ENCODE measurements at places on chromosomes 1 and 21. TPM values are rescaled to one million over a fixed set of nuclear protein-coding genes. Genes with fewer than 3 reads are reported as not detected.

GRCh38 chr1:53585565-53585964, 126.4 kb downstream of the DMRTB1 start:
- no peak for DNase-seq
- no peak overlapping the region for H3K4me3 ChIP-seq
- no peaks in the 10 kb centered on the region for H3K4me1 ChIP-seq
- H3K27ac ChIP-seq = no peak overlapping the region

GRCh38 chr1:204714861-204715511, 29.4 kb upstream of the LRRN2 start:
- H3K4me3 ChIP-seq = no peak overlapping the region
- H3K27ac ChIP-seq = no peak overlapping the region
- no peaks in the 10 kb centered on the region for H3K36me3 ChIP-seq
- no peaks in the 10 kb centered on the region for H3K4me1 ChIP-seq

- no peaks in the 10 kb centered on the region for H3K27me3 ChIP-seq
- DNase-seq = no peak
- peaks cover 6% of the 10 kb centered on the region for H3K4me1 ChIP-seq
Measured at GRCh38 chr1:101241485-101242225, 4.8 kb downstream of the S1PR1 start.

DNA sequence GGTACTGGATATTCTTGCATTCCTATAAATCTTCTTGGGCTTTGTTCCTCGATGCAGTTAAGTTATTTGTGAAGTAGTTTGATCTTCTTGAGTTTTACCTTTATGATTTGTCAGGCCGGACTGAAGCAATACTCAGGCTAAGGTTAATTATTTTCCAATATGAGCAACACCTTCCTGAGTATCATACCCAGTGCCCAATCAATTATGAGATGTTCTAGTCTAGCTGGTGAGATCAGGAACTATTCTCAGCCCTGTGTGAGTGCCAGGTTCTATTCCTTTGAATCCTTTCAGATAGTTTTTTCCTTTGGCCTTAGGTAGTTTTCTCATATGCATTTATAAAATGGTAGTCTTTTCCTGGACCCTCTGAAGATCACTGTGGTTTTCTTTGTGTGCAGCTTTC, 92.5 kb downstream of the SCMH1 start:
- peaks cover 3% of the 10 kb centered on the region for H3K4me1 ChIP-seq
- no peak overlapping the region for H3K4me3 ChIP-seq
- H3K36me3 ChIP-seq = peaks cover 51% of the 10 kb centered on the region
- H3K27ac ChIP-seq = no peak overlapping the region

DNA sequence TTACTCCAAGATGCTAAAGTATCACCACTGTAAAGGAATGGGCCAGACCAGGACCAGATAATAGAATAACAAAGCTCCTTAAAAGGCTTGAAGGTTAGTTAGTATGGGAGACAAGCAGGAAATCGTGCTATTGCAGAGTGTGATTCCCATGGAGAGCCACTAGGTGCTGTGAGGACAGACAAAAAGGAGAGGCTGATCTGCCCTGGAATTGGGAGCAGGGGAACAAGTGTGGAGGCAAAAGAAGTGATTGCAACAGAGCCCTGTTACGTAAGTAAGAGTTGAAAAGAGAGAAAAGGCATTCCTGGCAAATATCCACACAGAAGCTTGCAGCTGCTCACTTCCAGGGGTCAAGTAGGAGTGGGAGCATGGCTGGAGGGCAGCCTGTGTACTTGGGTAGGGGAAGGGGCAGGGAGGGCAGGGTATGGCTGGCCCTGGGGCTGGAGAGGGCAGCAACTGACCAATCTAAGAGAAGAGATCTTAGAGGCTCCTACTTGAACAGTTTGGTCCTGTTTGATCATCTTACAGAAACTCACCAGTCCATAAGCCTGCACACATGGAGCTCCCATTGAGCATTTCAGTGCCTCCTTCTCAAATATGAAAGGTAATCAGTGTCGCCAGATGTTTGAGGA, 207.7 kb upstream of the GJB5 start:
- H3K27me3 ChIP-seq = no peaks in the 10 kb centered on the region
- H3K27ac ChIP-seq = no peak overlapping the region
- no peak overlapping the region for H3K4me3 ChIP-seq
- no peaks in the 10 kb centered on the region for H3K4me1 ChIP-seq
- DNase-seq = no peak
- H3K36me3 ChIP-seq = no peaks in the 10 kb centered on the region

DNA sequence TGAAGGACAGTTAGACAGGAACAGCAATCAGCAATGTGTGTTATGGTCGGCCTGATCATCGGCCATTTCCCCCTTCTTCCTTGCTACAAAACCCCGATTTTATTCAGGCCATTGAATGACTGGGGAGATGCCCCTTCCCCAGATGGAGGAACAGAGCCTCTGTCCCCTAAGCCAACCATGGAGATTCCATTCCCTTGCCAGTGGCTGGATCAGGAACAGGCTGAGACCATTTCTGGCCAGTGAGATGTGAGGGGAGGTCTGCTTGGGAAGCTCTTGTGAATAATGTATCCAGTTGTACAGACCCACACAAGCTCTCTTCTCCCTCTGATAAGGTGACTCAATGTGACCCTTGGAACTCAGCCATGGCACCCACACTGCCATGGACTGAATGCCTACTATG, 7.7 kb downstream of the CSRP1 start:
- H3K27me3 ChIP-seq = no peaks in the 10 kb centered on the region
- no peak overlapping the region for H3K27ac ChIP-seq
- no peaks in the 10 kb centered on the region for H3K36me3 ChIP-seq
- no peak overlapping the region for H3K4me3 ChIP-seq
- peaks cover 19% of the 10 kb centered on the region for H3K4me1 ChIP-seq

DNA sequence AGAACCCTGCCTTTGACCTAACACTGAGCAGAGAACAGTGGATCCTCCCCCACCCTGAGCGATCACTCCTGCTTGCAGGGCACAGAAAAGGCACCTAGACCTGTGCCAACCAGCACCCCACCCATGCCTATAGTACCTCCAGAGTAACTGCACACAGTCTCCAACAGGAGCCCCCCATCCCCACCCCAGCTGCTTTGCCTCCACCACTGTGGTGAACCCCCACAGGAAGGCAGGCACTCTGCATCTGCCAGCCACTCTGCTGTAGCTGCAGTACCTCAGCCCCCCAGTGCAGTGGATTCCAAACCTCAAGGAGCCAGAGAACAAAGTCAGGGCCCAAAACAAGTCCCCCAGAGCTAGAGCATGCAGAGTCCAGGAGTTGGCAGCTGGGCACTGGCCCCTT, 10.7 kb downstream of the SPATC1L start:
- no peaks in the 10 kb centered on the region for H3K4me1 ChIP-seq
- H3K36me3 ChIP-seq = no peaks in the 10 kb centered on the region
- no peak for DNase-seq
- H3K4me3 ChIP-seq = no peak overlapping the region
- no peaks in the 10 kb centered on the region for H3K27me3 ChIP-seq
- no peak overlapping the region for H3K27ac ChIP-seq

DNA sequence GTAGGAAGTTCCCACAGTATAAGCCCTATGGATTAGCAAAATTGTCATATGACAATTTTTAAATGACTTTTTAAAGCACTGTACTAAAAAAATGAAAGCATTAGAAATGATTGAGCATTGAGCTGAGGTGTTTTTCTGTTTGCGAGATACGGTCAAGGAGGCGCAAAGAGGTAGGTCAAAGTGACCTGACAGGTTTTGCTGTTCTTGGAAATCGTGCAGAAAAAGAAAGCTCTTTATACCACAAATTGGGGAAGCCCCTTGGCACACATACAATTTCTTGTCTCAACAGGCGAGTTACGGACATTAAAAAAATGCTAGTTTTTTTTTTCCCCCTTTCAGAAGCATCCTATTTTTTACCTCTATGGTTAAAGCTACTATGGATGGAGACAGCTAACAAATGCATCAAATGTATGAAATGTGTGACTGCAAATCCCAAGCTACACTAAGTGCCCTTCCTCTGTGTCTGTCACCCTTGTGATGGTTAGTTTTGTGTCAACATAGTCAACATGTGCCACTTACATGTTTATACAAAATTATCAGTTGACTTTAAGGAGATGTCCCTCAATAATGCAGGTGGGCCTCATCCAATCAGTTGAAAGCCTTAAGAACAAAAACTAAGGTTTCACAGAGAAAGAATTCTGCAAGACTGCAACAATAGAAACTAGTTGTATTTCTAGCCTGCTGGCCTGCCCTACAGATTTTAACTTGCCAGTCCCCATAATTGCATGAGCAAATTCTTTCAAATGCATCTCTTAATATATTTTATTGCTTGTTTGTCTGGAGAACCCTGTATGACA, 29.3 kb downstream of the CRYZ start:
- H3K27me3 ChIP-seq = no peaks in the 10 kb centered on the region
- no peak for DNase-seq
- no peak overlapping the region for H3K27ac ChIP-seq
- H3K4me3 ChIP-seq = no peak overlapping the region
- peaks cover 7% of the 10 kb centered on the region for H3K36me3 ChIP-seq
- H3K4me1 ChIP-seq = no peaks in the 10 kb centered on the region

GRCh38 chr1:65278376-65279069, 30.8 kb upstream of the DNAJC6 start:
- H3K4me3 ChIP-seq = no peak overlapping the region
- no peak for DNase-seq
- H3K27ac ChIP-seq = no peak overlapping the region
- peaks cover 5% of the 10 kb centered on the region for H3K4me1 ChIP-seq
- H3K27me3 ChIP-seq = no peaks in the 10 kb centered on the region

- no peaks in the 10 kb centered on the region for H3K4me1 ChIP-seq
- peaks cover 13% of the 10 kb centered on the region for H3K27me3 ChIP-seq
- no peak overlapping the region for H3K27ac ChIP-seq
- no peak overlapping the region for H3K4me3 ChIP-seq
- no peaks in the 10 kb centered on the region for H3K36me3 ChIP-seq
Measured at GRCh38 chr1:159200769-159201168, 3.9 kb upstream of the ACKR1 start.

- peaks cover 16% of the 10 kb centered on the region for H3K4me1 ChIP-seq
- DNase-seq = peak; percentile 30
- peak within 1 kb of the TSS; percentile 67 for H3K4me3 ChIP-seq
- H3K27ac ChIP-seq = peak within 1 kb of the TSS; percentile 30
Measured at GRCh38 chr1:226548256-226549093, at the start of gene STUM. TSS of gene STUM (plus strand) at chr1:226548764. CDS start at chr1:226548905, 141 bp downstream.

DNA sequence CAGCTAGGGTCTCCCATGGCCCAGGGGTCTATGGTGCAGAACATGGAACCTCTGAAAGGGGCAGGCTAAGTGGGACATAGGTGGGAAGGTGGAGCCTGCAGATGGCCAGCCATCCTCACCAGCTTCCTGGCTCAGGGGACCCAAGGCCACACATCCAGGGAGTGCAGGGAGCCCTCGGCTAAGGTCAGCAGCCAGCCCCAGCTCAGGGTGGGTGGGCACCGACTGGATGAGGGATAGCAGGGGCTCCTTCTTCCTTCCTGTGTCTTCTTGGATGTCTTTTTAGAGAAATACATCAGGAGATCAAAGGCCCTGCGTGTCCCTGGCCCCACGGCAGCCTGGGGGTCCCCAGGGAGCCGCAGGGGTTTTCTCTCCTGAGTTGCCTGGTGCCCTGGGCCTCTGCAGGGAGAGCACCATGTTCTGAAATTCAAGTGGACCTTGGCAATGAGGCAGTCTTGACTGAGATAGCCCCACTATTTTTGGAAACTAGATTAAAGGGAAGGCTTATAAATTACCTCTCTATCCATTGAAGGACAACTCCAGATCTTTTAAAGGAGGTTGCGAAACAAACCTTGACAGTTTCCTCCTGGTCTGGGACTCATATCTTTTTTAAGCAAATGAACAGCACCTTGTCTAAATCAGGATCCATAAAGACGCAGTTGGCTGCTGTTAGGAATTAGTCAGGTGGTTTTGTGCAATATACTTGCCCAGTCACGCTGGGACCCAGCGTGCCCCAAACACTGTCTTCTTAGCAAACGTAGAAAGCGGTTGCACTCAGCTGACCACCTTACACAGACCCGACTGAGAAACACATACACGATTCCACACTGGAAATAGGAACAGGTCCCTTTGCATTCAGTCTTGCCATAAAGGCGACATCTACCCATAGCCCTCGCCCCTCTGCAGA, 242.3 kb downstream of the TOMM20 start:
- H3K36me3 ChIP-seq = no peaks in the 10 kb centered on the region
- DNase-seq = peak; percentile 77
- peak overlapping the region; percentile 97 for H3K27ac ChIP-seq
- peak overlapping the region; percentile 41 for H3K4me3 ChIP-seq
- peaks cover 30% of the 10 kb centered on the region for H3K4me1 ChIP-seq

DNA sequence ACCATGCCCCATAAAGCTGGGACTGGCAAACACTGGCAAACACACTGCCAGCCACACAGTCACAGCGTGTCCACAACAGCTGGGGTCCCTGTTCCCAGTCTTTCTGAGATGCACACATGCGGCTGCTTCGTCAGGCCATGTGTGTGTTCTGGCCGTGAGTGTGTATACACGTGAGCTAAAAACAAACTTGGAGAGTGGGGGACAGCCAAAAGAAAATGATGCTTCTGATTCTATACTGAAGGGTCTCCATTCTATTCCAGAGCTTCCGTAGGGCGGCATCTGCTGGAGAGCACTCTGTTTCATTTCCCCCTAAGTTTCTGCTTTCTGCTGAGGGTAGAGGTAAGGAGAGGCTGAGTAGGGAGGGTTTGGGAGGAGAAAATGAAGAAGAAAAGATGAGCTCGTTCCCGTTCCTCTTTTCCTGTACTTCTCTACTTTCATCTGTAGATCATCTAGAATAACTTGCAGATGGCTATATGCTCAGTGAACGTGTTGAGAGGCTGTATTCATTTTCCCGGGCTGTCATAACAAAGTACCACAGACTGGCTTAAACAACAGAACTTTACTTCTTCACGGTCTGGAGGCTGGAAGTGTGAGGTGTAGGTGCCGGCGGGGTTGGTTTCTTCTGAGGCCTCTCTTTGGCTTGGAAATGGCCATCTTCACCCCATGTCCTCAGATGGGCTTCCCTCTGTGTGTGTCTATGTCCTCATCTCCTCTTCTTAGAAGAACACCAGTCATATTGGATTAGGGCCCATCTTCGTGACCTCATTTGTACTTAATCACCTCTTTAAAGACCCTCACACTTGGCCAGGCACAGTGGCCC, 151.6 kb downstream of the TOMM20 start:
- no peak for DNase-seq
- H3K4me1 ChIP-seq = peaks cover 68% of the 10 kb centered on the region
- H3K27ac ChIP-seq = peak overlapping the region; percentile 56
- H3K4me3 ChIP-seq = no peak overlapping the region
- H3K36me3 ChIP-seq = no peaks in the 10 kb centered on the region
- H3K27me3 ChIP-seq = no peaks in the 10 kb centered on the region

GRCh38 chr1:42851420-42851819, 5.0 kb downstream of the ZNF691 start:
- H3K4me3 ChIP-seq = no peak overlapping the region
- H3K4me1 ChIP-seq = peaks cover 13% of the 10 kb centered on the region
- no peaks in the 10 kb centered on the region for H3K27me3 ChIP-seq
- no peak for DNase-seq
- peaks cover 33% of the 10 kb centered on the region for H3K36me3 ChIP-seq

- DNase-seq = peak; percentile 19
- no peaks in the 10 kb centered on the region for H3K27me3 ChIP-seq
- peaks cover 6% of the 10 kb centered on the region for H3K4me1 ChIP-seq
- no peak within 1 kb of the TSS for H3K27ac ChIP-seq
Measured at GRCh38 chr1:9996624-9997582, at the start of gene RBP7. TSS of gene RBP7 (plus strand) at chr1:9997228. CDS start at chr1:9997259, 31 bp downstream.

- H3K4me1 ChIP-seq = no peaks in the 10 kb centered on the region
- no peak overlapping the region for H3K4me3 ChIP-seq
- DNase-seq = no peak
- H3K36me3 ChIP-seq = no peaks in the 10 kb centered on the region
Measured at GRCh38 chr21:29470397-29470796, 171.7 kb downstream of the BACH1 start.

GRCh38 chr1:101920577-101920976, 76.1 kb downstream of the OLFM3 start:
- DNase-seq = no peak
- H3K4me1 ChIP-seq = no peaks in the 10 kb centered on the region
- no peak overlapping the region for H3K4me3 ChIP-seq
- H3K36me3 ChIP-seq = no peaks in the 10 kb centered on the region

Gene LCE1A
- not detected for total RNA-seq

Gene SPRR5
- total RNA-seq = not detected

Gene DNASE2B
- not detected for total RNA-seq

Gene HES3
- not detected for total RNA-seq

Gene PSMG1
- 41.0 TPM for total RNA-seq

Gene HTR1D
- not detected for total RNA-seq

Data from psoas muscle (tissue), 8 donors.